ENCODE measurements at places on chromosomes 2 and 18.
A peak's percentile ranks its signal among the peaks of the same experiment; 100 is the strongest.

DNA sequence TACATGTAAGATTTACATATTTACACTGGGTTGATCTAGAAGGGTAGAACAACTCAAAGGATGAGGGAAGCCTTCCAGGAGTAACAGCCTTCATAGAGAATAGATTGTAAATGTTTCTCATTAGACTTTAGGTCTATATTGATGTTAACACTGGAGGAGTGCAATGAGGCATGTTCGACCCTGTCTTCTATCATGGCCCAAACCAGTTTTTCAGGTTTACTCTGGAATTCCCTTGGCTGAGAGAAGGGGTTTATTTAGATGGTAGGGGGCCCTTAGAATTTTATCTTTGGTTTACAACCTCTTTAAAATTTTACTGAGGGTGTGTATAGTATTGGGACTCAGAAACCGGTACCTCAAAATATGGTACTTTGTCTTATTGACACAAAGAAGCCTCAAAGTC is 634.9 kb upstream of the PIK3C3 start:
- DNase-seq: no peak

DNA sequence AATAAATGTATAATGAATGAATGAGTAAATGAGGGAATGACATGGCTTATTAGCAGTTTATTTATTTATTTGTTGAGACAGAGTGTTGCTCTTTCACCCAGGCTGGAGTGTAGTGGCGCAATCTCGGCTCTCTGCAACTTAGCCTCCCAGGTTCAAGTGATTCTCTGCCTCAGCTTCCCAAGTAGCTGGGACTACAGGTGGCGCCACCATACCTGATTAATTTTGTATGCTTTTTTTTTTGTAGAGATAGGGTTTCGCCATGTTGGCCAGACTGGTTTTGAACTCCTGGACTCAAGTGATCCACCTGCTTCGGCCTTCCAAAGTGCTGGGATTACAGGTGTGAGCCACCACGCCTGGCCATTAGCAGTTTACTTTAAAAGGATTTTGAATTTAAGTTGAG is 100.3 kb upstream of the CAVIN2 start:
- DNase-seq: no peak

- no peak for DNase-seq
Observed at GRCh38 chr18:37572736-37573135, 7.1 kb upstream of the CELF4 start.

GRCh38 chr2:36277146-36277808 is 78.3 kb upstream of the CRIM1 start:
- peak; percentile 16 for DNase-seq

DNA sequence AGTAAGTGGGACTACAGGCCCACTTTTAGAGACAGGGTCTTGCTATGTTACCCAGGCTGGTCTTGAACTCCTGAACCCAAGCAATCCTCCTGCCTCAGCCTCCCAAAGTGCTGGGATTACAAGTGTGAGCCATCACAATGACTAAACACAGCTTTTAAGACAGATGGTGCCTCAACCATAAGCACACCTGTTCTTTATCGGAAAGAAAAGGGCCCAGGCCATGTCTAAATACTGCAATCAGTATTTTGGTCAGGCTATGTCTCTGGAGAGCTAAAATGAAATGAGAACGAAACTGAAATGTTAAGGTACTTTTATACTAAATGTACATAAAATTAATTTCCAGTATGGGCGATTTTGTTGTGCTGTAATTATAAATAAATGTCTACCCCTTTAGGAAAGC is 69.5 kb upstream of the SPTBN1 start:
- DNase-seq: no peak

DNA sequence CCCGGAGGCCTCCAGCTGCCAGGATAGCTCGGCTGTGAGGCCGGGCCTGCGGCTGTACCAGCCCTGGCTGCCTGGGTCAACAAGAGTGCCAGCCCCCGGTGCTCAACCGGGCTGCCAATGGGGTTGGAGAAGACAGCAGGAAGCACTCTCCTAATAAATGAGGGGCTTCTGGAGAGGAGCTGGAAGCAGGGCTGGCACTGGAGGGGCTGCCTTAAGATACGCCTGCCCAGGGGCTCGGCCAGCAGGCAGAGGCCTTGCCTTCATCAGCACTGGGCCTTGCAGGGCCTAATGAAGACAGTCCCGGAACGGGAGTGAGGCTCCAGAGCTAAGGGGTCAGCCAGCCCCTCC is 73.6 kb downstream of the TEX51 start:
- no peak for DNase-seq

GRCh38 chr2:12931186-12931844 is 214.6 kb downstream of the TRIB2 start:
- DNase-seq: no peak

DNA sequence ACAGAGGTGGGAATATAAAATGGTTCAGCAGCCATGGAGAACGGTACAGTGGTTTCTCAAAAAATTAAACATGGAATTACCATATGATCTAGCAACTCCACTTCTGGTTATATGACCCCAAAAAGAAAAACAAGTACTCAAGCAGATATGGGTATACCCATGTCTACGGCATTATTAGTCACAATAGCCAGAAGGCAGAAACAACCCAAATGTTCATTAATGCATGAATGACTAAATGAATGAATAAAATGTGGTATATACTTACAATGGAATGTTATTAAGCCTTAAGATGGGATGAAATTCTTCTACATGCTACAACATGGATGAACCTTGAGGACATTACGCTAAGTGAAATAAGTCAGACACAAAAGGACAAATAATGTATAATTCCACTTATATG is 266.8 kb upstream of the FBXO11 start:
- no peak for DNase-seq

DNA sequence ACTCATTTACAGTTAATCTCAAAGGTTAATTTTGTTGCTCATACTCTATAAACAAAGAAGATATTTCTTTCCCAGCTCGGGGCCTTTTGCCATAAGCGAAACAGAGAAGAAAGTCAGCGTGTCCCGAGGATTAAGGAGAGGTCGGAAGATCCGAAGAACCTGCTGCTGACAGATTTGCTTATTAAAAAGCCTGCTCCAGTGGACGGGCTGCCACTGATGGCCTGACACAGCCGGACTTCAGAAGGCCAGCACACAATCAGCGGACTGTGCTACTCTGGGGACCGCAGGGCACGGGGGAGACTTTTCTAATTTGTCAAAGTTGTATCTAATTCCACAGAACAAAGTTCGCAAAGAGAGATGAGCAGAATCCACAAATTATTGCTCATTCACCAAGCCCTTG is 315.4 kb downstream of the ETAA1 start:
- DNase-seq: no peak

GRCh38 chr2:54574107-54574859 is 118.2 kb downstream of the SPTBN1 start:
- no peak for DNase-seq

GRCh38 chr2:66872081-66872985 is 437.4 kb downstream of the MEIS1 start:
- DNase-seq: no peak

GRCh38 chr2:104473546-104473945 is 380.4 kb upstream of the POU3F3 start:
- DNase-seq: no peak

- DNase-seq: no peak
Observed at GRCh38 chr2:146040051-146040450, 1520.1 kb upstream of the ZEB2 start.

- no peak for DNase-seq
Observed at GRCh38 chr2:146987996-146988395, 856.8 kb upstream of the ACVR2A start.

GRCh38 chr2:239830121-239831000 is 194.8 kb downstream of the NDUFA10 start:
- no peak for DNase-seq

DNA sequence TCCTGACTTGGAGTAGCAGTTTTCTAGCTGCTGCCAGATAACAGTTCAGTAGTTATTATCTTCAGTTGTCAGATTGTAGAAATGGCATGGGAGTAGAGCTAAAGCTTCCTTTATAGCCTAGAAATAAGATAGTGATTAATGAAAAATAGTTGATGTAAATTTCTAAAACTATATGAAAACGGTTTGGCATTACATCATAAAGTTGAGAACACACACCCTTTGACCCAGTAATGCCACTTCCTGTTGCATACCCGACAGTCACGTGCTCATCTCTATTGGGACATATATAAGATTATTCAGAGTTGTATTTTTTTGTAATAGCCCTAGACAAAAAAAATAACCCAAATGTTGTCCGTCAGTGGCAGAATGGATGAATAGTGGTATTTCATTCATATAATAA is 39.4 kb upstream of the ASB1 start:
- DNase-seq: no peak

DNA sequence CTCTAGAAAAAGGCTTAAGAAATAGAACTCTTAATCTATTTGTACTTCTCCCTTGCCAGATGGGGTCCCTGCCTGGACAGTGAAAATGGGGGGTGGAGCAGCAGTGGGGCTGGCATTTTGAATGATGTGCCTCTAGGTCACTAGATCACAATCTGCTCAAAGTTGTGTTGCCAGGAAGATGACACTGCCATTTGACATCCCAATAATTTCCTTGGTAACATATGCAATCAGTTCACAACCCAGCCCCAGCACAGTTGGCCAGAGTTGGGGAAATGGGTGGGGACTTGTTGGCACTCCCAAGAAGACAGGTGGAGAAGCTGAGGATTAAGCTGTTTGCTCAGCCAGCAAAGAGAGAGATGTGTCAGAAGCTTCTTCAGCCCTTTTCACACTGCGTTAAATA is 558.3 kb upstream of the KLHL29 start:
- DNase-seq: no peak

- no peak for DNase-seq
Observed at GRCh38 chr2:197513915-197514314, 2.0 kb upstream of the MOB4 start.

DNA sequence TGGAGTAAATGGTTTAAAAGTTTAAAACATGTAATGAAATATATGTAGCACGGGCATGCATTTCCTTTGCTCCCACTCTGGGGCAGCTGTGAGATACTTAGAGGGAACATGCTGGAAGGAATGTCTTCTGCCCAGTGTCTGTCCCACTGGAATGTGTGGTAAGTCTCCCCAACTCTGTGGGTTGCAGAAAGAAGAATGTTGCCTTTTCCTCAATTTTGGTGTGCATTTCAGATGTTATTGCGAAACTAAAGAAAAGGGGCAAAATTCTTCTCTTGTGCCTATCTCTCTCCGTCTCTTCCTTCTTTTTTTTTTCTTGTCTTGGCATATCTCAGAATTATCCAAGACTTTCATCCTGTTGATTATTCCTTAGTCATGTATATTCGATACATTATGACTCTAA is 201.1 kb downstream of the SH3RF3 start:
- no peak for DNase-seq

- DNase-seq: no peak
Observed at GRCh38 chr2:51511002-51511401, 479.1 kb upstream of the NRXN1 start.

DNA sequence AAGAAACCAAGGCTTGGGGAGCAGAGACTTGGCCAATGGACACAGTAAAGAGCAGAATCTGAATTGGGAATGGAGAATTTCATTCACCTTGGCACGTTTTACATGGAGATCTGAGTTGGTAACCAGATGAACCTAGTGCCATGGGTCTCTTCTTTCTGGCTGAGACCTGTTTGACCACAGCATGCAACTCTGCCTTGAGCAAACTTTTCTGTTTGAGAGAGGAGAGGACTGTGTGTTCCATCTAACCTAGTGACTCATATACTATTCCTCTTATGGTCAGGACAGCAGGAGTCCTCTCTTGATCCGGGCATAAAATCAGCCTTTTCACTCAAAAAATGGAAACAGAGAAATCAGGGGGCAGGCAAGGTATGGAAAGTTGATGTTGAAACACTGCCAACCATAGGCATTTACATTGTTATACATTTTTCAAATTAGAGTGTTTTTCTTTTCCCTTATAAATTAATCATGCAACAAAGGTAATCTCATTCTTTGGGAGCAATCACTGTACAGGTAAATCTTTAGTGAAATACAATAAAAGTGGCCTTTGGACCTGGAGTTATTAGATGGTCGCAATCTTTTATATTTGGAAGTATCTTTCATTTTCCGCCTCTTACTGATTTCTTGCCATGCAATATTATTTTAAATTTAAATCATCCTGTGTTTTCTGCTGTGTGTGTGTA is 86.7 kb downstream of the NRP2 start:
- no peak for DNase-seq

DNA sequence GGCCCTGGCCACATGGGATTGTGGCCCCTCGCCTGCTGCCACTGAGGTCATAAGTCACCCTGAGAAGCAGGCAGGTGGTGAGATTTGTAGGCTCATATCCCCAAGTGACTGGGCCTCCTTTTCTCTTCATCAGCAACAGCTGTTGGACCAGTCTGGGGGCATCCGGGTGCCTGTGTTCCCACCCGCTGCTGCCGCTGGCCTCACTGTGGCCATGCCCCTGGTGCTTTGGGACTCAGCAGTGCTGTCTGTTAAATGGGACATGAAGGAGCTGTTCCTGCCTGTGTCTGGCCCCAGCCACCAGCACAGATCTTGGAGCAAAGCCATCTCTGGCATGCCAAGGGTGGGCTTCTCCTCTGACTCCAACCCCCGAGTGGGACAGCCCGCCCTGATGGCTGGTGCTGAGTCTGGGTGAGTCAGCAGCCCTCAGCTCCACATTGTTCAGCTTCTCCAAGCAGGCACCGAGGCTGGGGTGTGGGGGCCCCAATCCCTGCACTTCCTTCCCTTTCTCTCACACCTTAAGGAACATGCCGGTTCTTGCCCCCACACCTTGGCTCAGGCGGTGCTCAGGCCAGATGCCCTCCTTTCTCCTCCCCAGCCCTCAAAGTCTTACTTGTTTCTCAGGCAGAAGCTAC is 207.9 kb downstream of the GLI2 start:
- DNase-seq: no peak

- no peak for DNase-seq
Observed at GRCh38 chr2:218079943-218080913, 11.2 kb downstream of the RUFY4 start.

GRCh38 chr2:239200646-239201530 is 199.9 kb downstream of the HDAC4 start:
- DNase-seq: no peak

DNA sequence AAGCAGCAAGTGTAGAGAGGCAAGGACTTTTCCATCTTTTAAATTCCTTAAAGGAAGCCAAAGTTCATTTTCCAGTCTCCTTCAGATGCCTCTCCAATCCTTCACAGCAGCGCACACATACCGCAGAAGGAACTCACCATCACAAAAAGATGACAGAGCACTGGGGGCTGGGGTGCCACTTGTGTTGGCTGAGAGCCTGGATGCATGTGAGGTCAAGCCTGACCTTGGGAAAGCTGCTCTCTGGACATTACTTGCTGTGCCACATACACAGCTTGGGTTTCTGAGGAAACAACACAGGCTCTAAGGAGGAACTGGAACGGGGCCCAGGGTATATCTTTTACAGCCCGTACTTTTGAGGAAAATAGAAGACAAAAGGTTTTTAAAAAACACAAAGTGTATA is 364.3 kb upstream of the MEX3C start:
- no peak for DNase-seq

GRCh38 chr2:235988271-235989015 is 179.7 kb downstream of the GBX2 start:
- no peak for DNase-seq

All from HFF-Myc (cell line).